Chondrocyte (in vitro differentiated cells): ENCODE measurements at places on chromosomes 3 and 15. TPM values are rescaled to one million over a fixed set of nuclear protein-coding genes. Genes with fewer than 3 reads are reported as not detected.
A peak's percentile ranks its signal among the peaks of the same experiment; 100 is the strongest.

GRCh38 chr3:110989446-110989845 is 82.2 kb upstream of the NECTIN3 start:
- no peaks in the 10 kb centered on the region for H3K36me3 ChIP-seq
- DNase-seq = no peak
- no peaks in the 10 kb centered on the region for H3K4me1 ChIP-seq
- no peak overlapping the region for H3K27ac ChIP-seq

GRCh38 chr3:17154941-17155340 is 270.2 kb downstream of the PLCL2 start:
- H3K36me3 ChIP-seq = peaks cover 21% of the 10 kb centered on the region
- H3K4me3 ChIP-seq = no peak overlapping the region
- no peak overlapping the region for H3K27ac ChIP-seq

- H3K4me1 ChIP-seq = peaks cover 83% of the 10 kb centered on the region
- H3K4me3 ChIP-seq = peak overlapping the region; percentile 21
- DNase-seq = no peak
- no peaks in the 10 kb centered on the region for H3K27me3 ChIP-seq
- peaks cover 17% of the 10 kb centered on the region for H3K36me3 ChIP-seq
Observed at GRCh38 chr15:25797511-25797935, 65.6 kb downstream of the ATP10A start.

DNA sequence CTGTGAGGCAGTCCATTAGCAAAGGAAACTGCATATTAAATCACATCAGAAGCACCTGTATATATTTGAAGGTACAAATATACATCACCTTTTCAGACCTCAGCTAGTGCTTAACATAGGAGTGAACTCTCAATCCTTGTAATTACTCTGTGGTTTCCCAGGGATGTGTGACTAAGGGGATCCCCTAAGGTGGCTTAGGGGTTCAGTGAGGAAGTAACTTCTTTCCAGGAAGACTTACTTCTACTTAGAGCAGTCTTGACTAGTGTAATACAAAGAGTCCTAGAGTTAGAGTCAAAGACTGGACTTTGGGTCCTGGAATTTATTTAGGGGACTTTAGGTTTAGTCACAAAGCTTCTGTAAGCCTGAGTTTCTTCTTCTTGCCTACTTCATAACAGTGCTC is 8.7 kb upstream of the SUMF1 start:
- no peak overlapping the region for H3K4me3 ChIP-seq
- no peak overlapping the region for H3K27ac ChIP-seq
- H3K27me3 ChIP-seq = peaks cover 21% of the 10 kb centered on the region
- no peaks in the 10 kb centered on the region for H3K36me3 ChIP-seq
- DNase-seq = no peak
- peaks cover 13% of the 10 kb centered on the region for H3K4me1 ChIP-seq

GRCh38 chr3:50516440-50516871 is 13.0 kb upstream of the CACNA2D2 start:
- peaks cover 20% of the 10 kb centered on the region for H3K27me3 ChIP-seq
- H3K36me3 ChIP-seq = peaks cover 1% of the 10 kb centered on the region
- no peak overlapping the region for H3K27ac ChIP-seq

DNA sequence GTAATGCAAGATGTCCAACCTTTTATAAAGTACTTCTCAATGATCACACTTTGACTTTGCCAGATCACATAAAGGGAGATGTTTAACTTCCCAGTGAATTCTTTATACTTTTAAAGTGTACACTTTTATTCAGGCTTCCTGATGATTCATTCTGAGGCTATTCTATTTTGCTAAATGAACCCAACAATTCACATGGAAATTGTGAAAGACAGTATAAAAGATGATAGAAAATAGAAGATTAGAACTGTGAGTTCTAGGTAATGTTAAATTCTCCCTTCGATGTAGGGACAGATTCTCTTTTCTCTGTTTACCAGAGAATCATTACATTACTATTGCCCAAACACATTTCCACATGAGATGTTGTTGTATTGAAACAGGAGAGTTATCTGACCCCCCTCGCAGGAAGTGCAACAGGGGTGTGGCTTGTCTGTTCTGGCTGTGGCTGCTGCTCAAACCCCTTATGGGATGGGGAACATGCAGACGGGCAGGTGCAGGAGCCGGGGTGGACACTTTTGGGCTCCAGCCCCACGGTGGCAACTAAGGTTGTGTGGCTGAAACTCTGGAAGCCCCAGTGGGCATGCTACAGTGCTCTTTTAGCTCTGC is 131.3 kb upstream of the LRTM1 start:
- no peak overlapping the region for H3K4me3 ChIP-seq
- no peak for DNase-seq
- no peak overlapping the region for H3K27ac ChIP-seq
- peaks cover 6% of the 10 kb centered on the region for H3K36me3 ChIP-seq

GRCh38 chr3:170128259-170128976 is 53.1 kb downstream of the PHC3 start:
- H3K27ac ChIP-seq = peak overlapping the region; percentile 76
- H3K4me1 ChIP-seq = peaks cover 20% of the 10 kb centered on the region
- no peaks in the 10 kb centered on the region for H3K27me3 ChIP-seq
- no peak overlapping the region for H3K4me3 ChIP-seq
- peaks cover 15% of the 10 kb centered on the region for H3K36me3 ChIP-seq

DNA sequence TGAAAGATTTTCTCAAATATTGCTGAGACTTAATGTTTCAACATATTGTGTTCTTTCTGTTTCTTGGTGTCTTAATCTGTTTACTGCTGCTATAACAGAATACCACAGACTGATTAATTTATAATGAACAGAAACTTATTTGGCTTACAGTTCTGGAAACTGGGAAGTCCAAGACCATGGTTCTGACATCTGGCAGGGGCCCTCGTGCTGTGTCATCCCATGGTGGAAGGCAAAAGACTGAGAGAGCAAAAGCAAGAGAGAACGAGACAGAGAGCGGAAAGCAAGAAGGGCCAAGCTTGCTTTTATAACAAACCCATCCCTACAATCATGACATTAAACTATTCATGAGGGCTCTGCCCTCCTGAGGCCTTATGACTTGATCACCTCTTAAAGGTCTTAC is 88.7 kb downstream of the ARNT2 start:
- no peak overlapping the region for H3K4me3 ChIP-seq
- H3K27ac ChIP-seq = peak overlapping the region; percentile 52
- H3K36me3 ChIP-seq = peaks cover 6% of the 10 kb centered on the region
- no peak for DNase-seq
- H3K4me1 ChIP-seq = peaks cover 87% of the 10 kb centered on the region
- no peaks in the 10 kb centered on the region for H3K27me3 ChIP-seq

GRCh38 chr3:22399566-22399965 is 648.6 kb upstream of the ZNF385D start:
- H3K27me3 ChIP-seq = peaks cover 2% of the 10 kb centered on the region
- no peak for DNase-seq
- no peak overlapping the region for H3K4me3 ChIP-seq
- H3K36me3 ChIP-seq = no peaks in the 10 kb centered on the region
- H3K27ac ChIP-seq = no peak overlapping the region

DNA sequence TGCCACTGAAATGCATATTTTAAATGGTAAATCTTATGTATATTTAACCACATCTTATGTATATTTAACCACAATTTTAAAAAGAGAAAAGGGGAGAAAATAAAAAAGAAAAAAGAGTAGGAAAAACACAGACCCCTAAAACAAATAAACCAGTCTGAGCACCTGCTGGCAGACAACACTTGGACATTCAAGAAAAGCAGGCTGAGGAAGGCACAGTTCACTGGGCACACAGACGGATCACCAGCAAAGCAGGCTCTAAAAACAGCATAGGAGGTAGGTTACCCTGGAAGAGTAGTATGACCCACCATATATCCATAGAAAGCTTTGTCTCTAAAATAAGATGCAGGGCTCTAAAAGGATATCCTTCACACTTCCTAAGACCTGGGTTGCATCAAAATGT is 27.0 kb downstream of the AAGAB start:
- DNase-seq = no peak
- peaks cover 11% of the 10 kb centered on the region for H3K4me1 ChIP-seq

Gene SLCO2A1
- total RNA-seq = 0.46 to 1.0 TPM (median 0.82 TPM) in 3 replicates

Gene ECT2
- total RNA-seq = 16.9 to 18.9 TPM (median 17.2 TPM) in 3 replicates

Gene SAXO2
- 0.90 to 5.1 TPM (median 1.0 TPM) in 3 replicates for total RNA-seq

Gene CCR9
- total RNA-seq = not detected in 3 replicates

Gene KLHL6
- total RNA-seq = not detected in 3 replicates

Gene CEMIP
- total RNA-seq = 138 to 146 TPM (median 143 TPM) in 3 replicates
